ENCODE measurements at places on chromosomes 4 and X. TPM values are rescaled to one million over a fixed set of nuclear protein-coding genes. Genes with fewer than 3 reads are reported as not detected.
A peak's percentile ranks its signal among the peaks of the same experiment; 100 is the strongest.

DNA sequence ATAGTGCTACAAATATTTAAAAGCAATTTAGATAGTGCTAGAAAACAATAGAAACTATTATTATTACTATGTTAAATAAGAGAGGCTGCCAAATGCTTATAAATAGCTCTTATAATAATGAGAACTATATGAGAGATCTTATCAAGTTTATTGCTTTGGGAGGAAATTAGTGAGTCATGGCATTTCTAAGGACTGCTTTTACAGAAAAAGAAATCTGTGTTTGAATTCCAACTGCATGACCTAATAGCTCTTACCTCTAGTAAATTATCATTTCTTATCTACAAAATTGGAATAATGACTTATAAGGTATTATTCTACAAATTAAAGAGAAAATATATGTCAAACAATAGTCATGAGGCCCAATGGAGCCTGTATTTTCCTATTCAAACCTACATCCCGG lies 177.2 kb downstream of the GABRG1 start:
- no peak for DNase-seq

DNA sequence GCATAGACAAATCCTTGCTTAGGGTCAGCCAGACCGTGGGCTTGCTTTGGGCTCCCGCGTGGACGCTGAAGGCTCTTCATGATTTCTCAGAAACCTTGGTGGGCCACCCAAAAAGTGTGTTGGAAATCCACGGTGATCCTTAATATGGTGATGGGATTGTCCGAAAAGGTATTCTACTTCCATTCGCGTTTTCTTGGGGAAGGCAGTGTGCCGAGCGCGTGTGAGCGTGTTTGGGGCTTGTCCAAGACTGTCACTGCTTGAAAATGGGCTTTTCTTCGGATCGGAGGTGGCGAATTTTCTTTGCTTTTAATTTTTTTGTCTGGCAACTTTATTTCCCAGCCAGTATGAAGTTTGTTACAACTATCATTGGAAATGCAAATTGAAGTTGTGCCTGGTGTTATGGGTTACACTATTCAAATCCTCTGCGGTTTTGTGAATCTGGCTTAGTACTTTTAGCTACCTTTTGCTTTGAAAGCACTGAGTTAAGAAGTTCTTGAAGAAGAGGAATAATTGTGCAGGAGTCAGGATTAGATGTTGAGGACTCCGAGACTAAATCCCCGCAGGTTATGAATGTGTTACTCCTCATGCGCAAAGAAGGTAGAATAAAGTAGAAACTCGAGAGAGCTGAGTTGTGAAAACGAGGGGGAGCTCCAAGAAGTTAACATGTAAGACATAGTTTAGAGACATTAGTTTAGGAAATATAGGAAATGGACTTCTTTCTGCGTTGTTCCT lies 3.2 kb downstream of the SPRY1 start:
- DNase-seq = no peak

- peak; percentile 11 for DNase-seq
Observed at GRCh38 chrX:111168314-111168713, 72.3 kb downstream of the PAK3 start.

The MTTP gene
- 0.26 TPM for total RNA-seq

Measured in WTC11 (cell line).